CD4-positive, alpha-beta memory T cell (primary cell): ENCODE measurements at places on chromosomes 1 and 21.

DNA sequence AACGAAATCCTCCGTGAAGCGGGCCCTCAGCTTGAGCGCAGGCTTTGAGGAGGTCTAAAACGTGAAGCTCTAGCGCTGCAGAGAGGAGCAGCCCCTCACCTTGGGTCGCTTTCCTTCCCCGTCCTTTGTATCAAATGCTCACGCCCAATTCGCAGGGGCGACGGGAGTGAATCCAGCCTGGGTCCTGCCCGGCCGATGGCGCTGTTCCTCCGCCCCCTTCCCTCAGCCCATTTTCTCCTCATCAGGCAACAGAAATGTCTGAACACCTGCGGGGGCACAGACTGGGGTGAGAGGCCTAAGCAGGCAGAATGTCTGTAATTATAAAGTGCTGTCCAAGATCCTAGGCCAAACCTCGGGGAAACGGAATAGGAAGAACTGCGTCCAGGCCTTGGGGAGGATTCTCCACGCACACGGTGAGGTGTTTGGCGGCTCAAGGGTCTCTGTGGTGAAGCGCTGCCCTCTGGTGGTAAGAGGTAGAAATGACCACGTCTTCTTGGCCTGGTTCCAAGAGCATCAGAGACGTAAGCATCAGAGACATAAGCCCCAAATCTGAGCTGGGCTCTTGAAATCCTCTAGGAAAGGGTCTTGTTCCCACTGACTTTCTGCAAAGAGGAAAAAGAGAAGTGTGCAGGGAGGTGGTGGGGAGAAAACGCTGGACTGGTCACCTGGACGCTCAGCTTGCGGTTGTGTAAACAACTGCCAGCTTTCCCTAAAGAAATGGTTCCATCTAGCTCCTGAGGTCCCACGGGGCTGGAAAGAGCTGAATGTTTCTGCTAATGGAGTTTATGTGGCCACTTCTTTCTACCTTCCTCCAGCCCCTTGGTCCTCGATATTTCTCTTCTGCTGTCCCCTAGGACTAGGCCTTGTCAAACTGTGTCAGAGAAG, 92.1 kb upstream of the CD53 start:
- peak; percentile 76 for DNase-seq

DNA sequence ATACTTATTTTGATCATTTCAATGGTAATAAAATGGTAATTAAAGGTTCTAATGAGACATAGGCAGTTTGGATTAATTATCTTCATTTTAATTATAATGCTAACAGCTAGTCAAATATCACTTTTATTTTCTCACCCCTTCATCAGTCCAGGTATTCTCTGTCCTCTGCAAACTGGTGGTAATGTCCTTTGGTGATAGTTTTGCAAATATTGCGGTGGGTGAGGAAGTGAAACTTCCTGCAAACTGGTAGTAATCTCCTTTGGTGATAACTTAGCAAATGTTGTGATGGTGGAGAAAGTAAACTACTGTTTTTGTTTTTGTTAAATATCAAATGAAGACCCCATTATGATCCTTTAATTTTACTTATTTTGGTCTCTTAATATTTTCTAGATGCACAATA, 209.0 kb downstream of the AMY1C start:
- no peak for DNase-seq

DNA sequence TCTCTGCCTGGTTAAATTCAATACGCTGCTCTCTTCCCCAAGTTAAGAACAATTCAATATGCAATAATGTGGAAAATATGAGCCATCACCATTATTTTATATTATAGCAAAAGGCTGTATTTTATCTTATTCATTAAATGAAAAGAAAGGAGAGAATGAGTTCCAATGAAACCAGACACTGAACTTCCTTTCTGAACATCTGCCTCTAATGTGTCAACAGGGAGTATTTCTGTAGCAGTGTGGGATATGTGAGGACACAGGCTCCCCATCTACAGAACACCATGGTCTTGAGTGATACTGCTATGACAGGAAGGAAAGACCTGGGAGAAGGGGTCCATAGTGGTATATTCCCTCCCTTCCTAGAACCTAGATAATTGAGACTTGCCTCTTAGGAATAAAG, 46.3 kb downstream of the CASQ2 start:
- DNase-seq = no peak

- no peak for DNase-seq
Observed at GRCh38 chr1:175129182-175129581, 61.5 kb downstream of the TNN start.

GRCh38 chr1:19452221-19452663, 33.1 kb downstream of the CAPZB start:
- DNase-seq = no peak

DNA sequence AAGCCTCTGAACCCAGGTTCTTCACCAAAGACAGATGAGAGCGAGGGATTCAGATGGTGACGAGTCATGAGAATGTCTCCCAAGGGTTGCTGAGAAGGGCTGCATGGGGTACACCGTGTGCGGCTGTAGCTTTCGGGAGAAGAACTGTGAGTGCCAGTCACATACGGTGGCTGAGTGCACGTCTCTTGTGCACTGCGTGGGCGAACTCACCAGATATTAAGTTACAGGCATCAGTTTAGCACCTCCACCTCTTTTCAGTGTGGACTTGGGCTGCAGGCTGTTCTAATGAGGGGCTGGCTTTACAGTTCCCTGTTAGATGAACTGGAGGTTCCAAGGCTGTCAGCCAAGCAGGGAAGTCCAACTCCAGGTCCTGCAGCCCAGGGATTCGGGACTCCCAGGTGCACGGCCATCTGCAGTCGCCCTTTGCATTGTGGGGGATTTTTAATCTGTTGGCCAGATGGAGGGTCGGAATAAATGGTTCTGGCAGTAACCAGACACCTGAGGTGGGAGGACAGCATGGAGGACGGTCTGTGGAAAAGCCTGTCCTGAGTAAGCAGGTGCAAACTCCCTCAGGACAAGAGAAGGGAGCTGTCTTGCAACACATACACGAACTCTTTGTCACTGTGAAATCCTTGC, 26.5 kb upstream of the AVPR1B start:
- DNase-seq = no peak

DNA sequence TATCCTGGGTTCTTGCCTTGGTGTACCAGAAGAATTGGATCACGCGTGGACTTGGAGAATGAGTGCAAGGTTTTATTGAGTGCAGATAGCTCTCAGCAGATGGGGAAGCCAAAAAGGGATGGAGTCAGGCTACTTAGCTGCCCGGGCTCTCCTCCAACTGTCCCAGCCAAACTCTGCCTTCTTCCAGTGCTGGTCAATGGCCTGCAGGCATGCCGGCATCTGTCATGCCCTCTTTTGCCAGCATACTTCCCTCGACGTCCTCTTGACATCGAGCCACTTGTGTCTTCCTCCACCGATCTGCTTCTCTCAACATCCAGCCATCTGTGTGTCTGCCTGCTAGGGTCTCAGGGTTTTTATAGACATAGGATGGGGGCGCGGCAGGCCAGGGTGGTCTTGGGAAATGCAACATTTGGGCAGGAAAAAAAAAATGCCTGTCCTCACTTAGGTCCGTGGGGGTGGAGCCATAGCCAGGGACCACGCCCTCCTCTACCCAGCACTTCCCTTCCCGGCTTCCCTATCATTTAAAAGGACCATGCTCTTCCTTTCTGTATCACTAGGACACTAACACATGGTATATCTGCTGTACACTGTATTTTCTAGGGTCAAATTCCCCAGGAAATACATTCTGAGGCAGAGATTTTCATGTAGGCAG, 47.0 kb upstream of the BCAR3 start:
- DNase-seq = no peak

- DNase-seq = no peak
Observed at GRCh38 chr1:11967028-11967547, 13.2 kb upstream of the MFN2 start.

DNA sequence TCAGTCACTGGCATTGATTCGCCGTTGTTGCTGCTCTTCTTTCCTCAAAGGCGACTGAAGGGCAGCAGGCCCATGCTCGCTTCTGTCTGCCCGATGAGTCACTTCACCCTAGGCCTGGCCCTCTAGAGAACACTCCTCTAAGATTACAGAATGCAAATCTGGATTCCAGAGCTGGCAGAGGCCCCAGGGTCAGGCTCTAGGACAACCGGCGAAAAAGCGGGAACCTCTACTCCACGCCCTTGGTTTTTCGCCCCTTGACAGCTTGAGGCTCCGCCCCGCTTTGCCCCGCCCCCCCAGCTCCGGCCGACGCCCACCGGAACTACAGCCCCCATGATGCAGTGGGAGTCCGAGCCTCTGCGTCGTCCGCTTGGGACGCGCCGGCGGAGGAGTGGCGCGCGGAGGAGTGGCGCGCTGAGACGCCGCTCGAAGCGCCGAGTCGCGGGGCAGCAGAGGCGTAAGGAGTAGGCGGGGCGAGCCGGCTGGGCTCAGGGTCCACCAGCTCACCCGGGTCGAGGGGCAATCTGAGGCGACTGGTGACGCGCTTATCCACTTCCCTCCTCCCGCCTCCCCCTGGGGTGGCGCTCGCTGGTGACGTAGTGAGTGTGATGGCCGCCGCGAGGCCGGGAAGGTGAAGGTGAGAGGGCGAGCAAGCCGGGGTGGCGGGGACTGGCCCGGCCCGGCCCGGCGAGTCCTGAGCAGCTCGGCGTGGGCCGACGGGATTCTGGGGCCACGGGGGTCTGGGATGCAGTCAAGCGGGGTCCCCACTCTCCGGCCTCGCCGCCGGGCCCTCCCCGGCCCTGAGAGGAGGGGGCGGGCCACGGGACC, at the start of gene MFN2:
Gene MFN2 (plus strand): TSS at position 594 of the 825 bp plus-strand sequence. CDS start 8,725 bp downstream, outside the sequence.
- peak; percentile 93 for DNase-seq

DNA sequence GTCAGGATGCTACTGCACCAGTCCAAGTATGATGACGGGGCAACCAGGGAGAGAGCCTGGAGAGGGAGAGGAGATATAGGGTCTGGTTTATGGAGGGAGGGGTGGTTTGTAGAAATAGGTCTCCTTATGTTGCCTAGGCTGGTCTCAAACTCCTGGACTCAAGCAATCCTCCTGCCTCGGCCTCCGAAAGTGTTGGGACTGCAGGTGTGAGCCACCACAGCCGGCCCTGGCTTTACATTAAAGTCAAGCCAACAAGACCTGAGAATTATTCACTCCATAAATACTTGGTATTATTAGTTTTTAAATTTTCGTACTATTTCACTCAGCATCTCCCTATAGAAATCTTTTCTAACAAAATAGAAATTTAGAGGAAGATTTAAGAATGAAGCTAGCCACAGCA, 86.8 kb downstream of the MATN1 start:
- DNase-seq = no peak

DNA sequence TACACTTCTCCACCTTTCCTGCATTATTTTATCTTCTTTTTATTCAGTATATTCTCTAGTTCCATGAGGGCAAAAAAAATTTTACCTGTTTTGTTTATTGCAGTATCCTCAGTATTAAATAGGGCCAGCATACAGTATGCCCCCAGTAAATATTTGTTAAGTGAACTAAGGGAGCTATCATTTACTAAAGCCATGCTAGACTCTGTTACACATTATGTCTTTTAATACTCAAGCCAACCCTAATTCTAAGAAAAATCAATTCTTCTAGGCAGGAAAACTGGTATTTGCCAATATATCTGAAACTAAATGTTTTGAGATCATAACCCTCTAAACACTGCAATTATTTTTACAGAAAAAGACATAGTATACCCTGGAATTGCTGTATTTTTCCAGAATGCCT, 18.3 kb downstream of the TMEM50A start:
- DNase-seq = no peak

DNA sequence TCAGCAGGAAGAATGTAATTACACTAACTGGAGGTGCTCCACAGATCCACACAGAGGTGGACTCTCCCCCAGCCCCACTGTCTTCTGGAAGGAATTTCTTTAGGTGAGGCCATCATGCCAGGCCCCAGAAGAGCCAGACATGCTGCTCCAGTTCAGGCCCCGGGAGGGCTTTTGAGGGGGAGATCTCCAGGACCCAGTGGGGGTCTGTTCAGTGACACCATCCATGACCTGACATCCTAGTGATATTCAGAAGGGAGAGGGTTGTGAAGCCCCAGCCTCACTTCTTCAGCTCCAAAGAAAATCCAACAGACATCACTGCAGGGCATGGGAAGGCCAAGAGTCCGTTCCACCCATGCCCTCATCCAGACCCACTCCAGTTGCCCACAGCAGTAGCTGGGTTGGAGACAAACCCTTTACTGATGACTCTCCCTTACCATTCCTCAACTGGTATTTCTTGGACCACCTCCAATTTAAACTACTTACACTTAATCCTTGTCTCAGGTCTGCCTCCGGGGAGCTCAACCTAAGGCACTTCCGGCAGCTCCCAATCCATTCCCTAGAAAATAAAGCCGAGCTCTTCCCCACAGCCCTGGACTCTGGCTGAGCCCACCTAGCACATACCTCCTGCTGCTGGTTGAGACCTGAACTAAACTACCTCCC, 39.2 kb downstream of the CSMD2 start:
- no peak for DNase-seq

GRCh38 chr21:42913476-42913875, 12.0 kb downstream of the ERVH48-1 start:
- no peak for DNase-seq

DNA sequence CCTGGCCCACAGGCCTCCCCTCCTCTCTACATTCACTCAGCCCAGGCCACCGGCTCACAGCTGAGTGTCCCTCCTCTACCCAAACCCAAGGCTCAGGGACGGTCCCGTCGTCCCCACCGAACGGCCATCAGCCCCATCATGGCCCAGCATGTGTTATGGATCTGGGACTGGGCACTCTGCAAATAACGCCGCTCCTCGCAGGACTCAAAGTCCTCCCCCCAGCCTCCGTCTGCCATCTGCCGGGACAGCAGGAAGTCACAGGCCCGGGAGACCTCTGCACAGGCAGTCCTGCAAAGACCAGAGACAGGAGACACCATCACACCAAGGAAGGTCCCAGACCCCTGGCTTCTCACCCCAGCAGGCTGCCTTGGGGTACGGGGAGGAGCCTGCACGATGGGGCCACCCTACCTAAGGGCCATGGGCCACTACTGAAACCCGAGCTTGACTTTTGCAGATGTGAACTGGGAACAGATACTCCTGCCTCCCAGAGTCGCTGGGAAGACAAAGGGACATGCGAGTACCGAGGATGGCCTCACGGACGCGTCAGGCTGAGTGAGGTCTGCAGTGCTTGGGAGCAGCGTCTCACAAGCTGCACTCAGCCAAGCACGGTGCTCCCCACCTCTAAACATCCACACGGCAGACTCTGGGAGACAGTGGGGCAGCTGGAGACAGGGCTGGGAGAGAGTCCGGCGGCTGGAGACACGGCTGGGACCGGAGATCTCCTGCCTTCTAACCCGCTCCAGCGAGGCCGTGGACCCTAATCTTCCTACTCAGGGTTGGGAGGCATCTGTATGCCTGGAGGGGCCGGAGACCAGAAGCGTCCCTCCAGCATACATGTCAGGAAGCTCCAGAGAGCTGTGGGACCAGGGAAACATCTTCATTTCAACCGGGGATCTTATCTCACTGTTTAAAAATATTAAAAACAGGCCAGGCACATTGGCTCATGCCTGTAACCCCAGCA, 10.4 kb upstream of the SPATC1L start:
- no peak for DNase-seq

GRCh38 chr1:229943988-229944743, 122.9 kb upstream of the GALNT2 start:
- DNase-seq = no peak
